ENCODE measurements at places on chromosomes 3 and 15.
A peak's percentile ranks its signal among the peaks of the same experiment; 100 is the strongest.

DNA sequence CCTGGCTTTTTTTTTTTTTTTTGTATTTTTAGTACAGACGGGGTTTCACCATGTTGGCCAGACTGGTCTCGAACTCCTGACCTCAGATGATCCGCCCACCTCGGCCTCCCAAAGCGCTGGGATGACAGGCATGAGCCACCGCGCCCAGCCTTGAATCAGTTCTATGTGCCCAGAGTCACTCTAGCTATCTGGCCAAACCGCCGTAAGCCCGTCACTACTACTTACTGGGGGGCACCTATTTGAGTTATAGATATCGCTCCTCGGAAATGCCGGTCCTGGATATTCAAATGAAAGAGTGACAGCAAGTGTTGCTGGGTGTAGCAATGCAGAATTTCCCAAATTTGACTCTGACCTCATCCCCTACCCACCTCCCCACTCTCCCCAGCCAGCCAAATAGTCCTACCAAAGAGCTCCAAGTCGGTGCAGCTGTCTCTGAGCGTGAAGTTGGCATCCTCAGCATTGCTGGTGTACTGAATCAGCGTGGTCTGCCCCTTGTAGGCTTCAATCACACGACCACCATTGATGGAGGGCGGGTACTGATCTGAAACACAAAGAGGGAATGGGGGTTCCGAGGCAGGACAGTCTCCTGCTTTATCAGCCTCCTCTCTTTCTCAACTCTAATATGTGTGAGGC lies 38.1 kb downstream of the MUC20 start:
- no peak for DNase-seq

- no peak for DNase-seq
These were observed 120.8 kb downstream of the GMPS start for GRCh38 chr3:155991212-155991611.

DNA sequence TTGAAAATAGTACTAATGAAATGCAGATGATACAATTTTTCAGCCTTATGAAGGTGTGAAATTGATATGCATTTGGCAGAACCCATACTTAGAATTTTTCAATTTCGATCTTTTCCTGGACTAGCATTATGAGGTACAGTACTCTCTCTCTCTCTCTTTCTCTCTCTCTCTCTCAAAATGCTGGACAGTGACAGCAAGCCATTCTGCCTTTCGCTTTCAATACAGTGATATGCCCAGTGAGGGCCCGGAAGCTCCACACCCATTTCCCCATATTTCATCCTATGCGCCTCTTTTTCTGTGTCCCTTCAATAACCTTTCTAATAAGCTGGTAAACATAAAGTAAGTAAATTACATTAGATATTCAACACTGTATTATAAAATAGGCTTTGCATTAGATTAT lies 595.0 kb upstream of the UBE2E2 start:
- DNase-seq = no peak

GRCh38 chr3:177776661-177777101 lies 579.4 kb upstream of the TBL1XR1 start:
- peak; percentile 71 for DNase-seq

DNA sequence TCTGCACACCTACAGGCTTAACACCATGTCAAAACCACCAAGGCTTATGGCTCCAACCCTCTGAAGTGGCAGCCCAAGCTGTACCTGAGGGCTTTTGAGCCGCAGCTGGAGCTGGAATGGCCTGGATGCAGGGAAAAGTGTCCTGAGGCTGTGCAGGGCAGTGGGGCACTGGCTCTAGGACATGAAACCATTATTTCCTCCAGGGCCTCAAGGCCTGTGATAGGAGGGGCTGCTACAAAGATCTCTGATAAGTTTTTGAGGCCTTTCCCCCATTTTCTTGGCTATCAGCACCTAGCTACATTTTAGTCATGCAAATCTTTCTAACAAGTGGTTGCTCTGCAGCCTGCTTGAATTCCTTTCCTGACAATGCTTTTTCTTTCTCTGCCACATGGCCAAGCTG lies 37.6 kb downstream of the SPATA16 start:
- DNase-seq = no peak

- DNase-seq = peak; percentile 84
These were observed at the start of gene TMEM62 for GRCh38 chr15:43133430-43134156. TMEM62 (plus strand) TSS chr15:43133586; CDS start chr15:43133803, 217 bp downstream.

GRCh38 chr3:40715551-40715950 lies 190.8 kb downstream of the ZNF621 start:
- no peak for DNase-seq

- DNase-seq = no peak
These were observed 157.9 kb downstream of the MEX3B start for GRCh38 chr15:81887912-81888311.

- no peak for DNase-seq
These were observed 161.9 kb upstream of the RGMA start for GRCh38 chr15:93250950-93251349.

- DNase-seq = no peak
These were observed 19.8 kb downstream of the GPR160 start for GRCh38 chr3:170057550-170057949.

DNA sequence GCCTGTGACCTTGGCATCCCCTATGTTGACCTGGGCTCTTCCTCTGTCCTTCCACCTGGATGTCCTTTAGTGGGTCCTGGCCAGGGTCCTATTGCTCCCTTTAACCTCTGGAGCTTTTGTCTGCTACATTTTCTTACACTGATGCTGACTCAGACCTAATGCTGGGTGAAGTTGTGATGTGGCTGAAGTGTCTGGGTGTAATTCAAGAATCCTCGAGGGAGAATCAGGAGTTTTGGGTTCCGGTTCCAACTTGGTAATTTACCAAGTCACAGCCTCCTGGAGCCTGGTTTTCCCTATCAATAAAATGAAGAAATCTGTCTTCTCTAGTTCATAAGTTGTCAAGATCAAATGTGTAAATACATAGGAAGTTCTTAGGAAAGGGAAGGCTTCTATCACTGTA lies 25.6 kb downstream of the CEP19 start:
- DNase-seq = no peak

DNA sequence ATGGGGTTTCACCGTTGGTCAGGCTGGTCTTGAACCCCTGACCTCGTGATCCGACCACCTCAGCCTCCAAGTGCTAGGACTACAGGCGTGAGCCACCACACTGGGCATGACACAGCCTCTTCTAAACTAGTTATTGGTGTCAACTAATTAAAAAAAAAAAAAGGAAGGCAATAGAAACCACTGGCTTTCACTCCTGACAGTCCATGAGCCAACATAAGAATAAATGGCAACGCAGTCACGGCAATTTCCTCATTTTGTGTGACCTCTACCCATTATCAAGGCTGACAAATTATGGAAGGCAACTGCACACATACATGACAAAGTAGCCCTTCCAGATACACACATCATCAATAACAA lies 5.9 kb downstream of the ARHGEF3 start:
- no peak for DNase-seq

GRCh38 chr3:58711871-58712270 lies 45.3 kb upstream of the FAM3D start:
- no peak for DNase-seq

- peak; percentile 70 for DNase-seq
These were observed 1.4 kb downstream of the PFN2 start for GRCh38 chr3:149969110-149969939.

- no peak for DNase-seq
These were observed 402.4 kb downstream of the PLCL2 start for GRCh38 chr3:17287006-17287689.

DNA sequence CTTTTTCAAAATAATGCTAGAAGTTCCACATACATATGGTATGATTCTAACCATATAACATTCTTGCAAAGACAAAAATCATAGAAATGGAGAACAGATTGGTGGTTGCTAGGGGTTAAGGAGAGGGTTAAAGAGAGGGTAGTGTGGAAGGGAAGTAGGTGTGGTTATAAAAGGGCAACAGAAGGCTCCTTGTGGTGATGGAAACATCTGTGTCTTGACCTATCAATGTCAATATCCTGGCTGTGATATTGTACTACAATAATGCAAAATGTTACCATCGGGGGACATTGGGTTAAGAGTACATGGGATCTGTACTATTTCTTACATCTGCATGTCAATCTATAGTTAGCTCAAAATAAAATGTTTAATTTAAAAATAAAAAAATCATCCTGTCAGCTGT lies 67.8 kb upstream of the FSIP1 start:
- DNase-seq = no peak

Data from RWPE2 (cell line).